Effector CD8-positive, alpha-beta T cell (primary cell): ENCODE measurements at places on chromosomes 3 and 15.

DNA sequence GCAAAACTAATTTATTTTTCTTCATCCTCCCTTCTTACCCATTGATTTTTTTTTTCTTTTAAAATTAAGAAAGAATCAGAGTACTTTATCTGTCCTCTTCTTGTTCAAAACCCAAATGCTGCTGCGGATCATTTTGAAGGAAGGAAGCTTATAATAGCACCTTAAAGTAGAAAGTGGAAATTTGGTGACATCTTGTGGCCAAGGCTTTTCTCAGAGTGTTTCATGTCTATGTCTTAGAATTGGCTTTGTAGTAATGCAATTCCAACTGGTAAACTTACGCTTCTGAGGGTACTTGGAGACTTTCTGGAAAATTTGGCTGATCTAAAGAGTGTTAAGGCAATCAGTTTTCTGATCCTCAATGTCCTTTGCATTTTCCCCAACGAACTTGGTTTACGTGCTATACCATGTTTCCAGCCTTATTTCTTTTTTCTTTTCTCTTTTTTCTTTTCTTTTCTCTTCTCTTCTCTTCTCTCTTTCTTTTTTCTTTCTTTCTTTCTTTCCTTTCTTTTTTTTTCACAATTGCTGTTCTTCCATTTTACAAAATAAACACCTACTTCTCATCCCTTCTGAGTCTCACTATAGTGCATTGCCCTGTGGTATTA lies 30.7 kb downstream of the C3orf38 start:
- DNase-seq, result no peak

- DNase-seq, result no peak
Observed at GRCh38 chr3:62374341-62375218, 1.2 kb upstream of the FEZF2 start.

DNA sequence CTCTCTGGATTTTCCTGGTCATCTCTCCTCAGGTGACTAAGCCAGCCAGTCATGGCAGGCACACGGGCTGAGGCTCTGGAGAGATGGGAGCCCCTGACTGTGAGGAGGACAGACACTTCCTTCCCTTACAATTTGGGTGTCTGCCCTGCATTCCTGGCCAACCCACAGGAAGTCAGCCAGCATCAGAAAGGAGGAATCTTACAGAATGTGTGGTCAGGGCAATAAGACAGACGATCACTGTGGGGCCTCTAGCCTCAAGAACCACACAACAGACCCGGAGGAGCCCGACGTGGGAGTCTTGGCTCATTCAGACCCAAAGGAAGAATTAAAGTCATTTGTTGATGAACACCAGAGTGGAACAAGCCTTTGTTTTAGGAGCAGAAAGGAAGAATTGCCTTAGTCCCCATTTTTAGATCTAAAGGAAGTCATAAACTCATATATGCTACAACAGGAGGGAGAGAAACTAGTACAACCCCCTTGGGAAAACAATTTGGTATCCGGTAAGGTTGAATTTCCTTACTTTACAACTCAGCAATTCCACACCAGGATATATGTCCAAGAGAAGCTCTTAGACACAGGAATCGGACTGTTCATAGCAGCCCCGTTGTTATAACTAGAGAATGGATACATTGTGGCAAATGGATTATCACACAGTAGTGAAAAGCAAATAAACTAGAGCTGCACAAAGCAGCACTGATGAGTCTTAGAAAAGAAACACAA lies 62.2 kb downstream of the ABTB1 start:
- DNase-seq, result no peak

DNA sequence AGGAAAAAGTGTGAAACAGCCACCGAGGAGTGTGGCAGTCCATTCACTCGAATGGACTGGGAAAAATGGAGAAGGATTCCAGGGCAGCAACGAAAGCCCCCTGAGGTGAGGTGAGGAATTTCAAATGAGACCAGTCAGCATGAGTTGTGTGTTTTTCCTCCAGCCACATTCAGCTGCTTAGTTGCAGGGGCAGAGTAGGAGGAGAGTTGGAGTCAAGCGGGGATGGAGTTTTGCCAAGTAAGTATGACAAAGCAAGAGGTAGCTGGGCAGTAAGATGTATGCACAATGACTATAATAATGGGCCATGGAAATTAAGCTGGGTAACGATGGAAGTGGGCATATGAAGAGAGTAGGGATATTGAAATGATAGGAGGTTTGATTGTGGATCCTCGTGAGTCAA lies 64.4 kb downstream of the CCDC54 start:
- no peak for DNase-seq

DNA sequence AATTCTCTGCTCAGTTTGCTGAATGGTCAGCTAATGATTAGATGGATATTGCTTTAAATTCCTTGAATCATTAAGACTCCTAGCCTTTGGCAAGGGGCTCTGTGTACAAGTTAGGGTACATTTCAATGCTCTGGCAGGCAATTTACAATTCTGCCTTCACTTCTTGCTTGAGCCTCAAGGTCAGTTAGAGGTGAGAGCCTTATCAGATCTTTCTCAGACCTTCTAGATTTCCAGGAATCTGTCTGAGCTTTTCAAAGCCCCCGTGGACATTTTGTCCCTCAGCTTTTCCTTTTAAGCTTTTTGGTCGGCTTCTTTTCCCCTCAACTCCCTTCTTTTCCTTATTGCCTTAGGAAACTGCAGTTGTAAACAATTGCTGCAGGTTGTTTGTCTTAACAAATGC lies 34.7 kb downstream of the TGM4 start:
- no peak for DNase-seq
